GM23338 (cell line): ENCODE measurements at places on chromosomes 11 and 22.

DNA sequence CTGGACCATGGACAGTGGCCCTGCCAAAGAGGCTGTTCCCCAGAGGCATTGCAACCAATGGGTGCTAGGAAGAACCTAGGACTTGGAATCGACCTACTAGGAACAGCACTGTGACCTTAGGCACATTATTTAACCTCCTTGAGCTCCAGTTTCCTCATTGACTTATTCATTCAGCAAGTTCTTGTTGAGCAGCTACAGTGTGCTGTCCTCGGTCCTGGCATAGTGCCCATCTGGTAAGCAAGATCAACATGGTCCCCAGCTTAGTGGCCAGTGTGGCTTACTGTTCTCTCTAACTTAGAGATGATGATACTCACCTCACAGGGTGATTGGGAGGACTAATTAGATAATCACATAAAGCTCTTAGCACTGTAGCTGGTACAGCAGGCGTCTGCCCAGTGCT is 8.2 kb downstream of the ABCG4 start:
- no peak for DNase-seq

DNA sequence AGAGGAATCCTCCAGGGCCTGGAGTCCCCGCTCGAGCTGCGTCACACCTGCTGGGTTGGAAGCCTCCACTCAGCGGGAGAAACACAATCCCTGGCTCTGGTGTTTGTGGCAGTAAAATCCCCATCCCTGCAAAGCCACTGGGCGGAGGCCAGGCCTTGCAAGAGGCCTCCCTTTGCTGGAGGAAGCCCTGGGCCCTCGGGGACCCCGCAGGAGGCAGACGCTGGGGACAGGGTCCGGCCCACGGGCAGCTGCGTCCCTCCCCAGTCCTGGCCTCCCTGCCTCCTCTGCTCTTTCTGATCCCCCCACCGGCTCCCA is 194.7 kb downstream of the BRD1 start:
- no peak for DNase-seq

DNA sequence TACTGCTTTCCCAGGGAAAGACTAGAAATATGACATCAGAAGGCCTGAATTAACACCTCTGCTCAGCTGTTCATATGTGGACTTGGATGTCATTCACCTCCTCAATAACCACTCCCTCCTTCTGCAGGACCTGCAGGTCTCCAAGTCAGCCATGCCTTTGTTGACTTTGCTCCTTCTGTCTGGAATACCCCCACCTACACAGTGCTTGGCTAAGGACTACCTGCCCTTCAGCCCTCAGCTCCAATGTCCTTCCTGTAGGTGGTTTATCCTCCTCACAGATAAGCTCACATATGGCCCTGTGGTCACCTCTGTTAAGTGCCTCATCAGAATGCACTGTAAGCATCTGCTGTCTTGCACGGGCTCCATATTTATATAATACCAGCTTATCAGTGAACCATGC is 26.4 kb upstream of the FAT3 start:
- no peak for DNase-seq

GRCh38 chr22:50367778-50368500 is 24.8 kb downstream of the PPP6R2 start:
- peak; percentile 21 for DNase-seq

- DNase-seq = peak; percentile 90
Observed at GRCh38 chr11:36265793-36266628, 23.2 kb downstream of the COMMD9 start.

DNA sequence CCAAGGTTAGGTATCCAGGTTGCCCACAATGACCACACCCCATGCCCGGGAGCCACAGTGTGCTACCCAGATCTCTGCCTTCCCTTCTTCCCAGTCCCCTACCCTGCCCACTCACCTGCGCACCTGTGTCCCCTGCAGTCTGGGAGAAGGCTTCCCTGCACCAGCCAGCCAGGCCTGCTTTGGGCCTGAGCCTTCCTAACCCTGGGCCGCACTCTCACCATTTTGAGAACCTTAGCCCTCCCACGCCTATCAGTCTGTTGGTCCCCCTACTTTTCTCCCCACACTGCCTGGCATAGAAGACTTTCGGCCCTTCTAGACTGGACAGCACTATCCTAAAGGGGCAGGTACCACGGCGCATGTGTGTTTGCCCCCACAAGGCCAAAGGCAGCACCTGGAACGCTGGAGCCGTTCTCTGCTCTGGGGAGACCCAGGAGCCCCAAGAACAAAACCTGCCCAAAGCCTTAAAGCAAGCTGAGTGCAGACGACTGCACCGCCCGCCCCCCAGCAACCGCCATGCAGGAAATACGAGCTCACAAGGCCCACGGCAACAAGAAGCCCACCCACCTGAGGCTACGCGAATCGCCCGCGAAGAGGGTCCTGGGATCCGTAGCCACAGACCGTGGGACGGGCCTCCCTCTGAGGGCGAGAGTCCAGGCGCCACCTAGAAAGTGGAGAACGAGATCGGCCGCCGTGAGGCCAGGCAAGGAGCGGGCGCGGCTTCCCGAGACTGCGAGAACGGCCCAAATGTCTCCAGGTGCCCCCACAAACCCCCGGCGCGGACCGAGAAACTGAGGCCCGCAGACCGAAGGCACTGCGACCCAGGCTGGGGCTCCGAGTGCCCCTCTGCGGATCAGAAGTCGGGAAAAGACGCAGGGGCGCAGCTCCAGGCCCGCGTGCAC is 546 bp downstream of the GNB1L start:
- no peak for DNase-seq

GRCh38 chr11:100681064-100681502 is 6.0 kb upstream of the ARHGAP42 start:
- DNase-seq = peak; percentile 69

DNA sequence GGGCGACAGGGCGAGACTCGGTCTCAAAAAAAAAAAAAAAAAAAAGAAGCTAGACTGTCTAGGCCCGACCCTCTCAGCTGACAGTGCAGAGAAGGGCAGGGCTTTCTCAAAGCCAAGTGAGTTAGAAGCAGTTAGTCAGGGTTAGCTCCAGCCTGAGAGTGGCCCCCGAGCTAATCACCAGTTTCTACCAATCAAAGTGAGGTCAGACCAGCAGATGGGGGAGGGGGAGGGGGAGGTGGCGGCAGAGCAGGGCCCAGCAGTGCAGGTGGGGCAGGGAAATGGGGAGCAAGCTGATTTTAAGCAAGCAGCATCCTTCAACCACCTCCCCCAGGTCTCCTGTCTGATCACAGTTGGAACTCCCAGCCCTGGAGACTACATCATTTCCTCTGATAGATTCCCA is 55.3 kb upstream of the PRR5 start:
- DNase-seq = no peak

DNA sequence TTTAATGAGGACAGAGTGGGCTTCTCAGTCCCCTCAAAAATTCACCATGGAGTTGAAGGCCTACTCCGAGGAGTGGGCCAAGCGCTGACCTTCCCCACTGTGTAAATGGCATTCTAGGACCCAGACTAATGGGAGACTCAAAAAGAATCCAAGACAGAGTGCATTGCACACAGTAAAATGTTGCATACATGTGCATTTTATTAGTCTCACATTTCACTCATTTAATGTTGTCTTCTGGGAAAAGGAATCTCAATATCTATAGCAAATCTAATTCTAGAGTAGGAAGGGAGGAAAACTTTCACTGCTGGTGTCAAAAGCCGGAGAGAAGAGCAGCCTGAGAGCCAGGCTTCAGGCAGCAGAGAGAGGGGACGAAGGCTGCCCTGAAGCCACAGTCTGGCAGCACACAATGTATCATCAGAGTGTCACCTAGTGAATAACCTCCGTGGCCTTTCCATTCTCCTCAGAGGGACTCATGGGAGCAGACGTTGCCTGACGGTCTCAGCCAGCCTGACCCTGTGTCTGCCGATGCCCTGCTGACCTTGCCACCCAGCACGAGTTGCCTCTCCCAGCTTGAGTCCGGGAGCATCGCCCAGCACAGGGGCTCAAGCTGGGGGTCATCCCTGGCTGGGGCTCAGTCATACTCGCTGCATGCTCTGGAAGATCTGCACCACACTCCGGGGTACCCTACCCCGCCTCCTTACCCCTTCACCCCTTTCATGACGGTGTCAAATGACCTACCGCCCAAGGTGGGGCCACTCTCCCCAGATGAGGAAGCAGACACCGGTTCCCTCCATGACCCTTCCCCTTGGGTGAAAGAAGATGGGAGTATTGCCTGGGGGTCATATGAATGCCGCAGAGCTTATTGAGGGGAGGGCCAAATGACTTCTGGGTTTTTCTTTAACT is 12.9 kb upstream of the POU2AF3 start:
- DNase-seq = no peak

GRCh38 chr11:73854680-73855079 is 22.0 kb downstream of the COA4 start:
- DNase-seq = no peak

GRCh38 chr11:121268581-121268980 is 24.0 kb upstream of the SC5D start:
- DNase-seq = no peak

GRCh38 chr22:40329466-40329865 is 16.8 kb upstream of the ADSL start:
- DNase-seq = no peak

DNA sequence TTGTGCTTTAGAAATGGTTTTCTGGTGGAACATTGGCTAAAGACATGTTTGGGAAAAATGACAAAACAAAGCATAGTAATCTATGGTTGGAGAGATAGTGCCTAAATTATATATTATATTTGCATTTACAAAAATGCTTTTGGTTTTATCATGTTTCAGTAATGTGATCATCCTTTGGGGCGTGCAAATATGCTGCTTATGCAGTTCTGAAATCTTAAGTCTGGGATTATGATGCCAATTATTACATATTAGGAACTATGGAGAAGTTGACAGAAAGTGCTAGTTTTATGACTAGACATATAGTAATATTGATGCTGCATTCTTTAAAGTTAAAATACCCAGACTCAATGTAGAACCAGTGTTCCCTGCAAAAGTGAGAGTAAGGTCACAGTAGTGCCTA is 655.0 kb downstream of the METTL15 start:
- DNase-seq = no peak

DNA sequence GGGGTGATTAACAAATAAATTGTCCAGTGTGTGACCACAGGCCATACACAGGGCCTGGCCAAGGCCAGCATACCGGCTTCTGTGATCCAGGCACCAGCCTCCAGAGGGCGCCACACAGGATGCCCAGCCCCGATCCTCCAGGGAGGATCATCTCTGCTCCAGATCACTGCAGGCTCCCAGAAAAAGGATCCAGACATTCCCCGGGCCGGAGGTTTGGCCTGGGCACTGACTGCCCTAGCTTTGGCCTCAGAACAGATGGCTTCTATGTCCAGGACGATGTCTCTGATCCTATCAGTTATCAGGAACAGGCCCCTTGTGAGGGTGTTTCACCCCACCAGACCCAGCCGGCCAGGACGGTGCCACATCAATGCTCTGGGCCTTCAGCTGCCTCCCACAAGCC is 74.5 kb upstream of the LMO1 start:
- peak; percentile 74 for DNase-seq

DNA sequence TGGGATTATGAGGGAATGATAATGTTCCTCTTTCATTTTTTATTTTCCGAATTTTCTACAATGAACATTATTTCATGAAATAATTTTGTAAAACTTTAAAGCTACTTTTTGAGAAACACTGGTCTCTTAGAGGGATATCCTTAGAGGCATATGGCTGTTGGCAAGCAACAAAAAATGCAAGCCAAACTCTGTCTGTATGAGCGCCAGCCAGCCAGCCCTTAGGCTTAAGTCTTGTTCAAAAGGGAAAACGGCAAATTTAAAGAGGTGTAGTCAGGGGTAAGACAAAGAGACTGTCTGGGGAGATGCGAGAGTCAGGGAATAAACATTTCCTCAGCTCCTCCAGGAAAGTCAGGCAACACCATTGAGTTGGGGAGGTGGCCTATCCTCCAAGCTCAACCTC is 22.5 kb downstream of the ASCC2 start:
- no peak for DNase-seq

DNA sequence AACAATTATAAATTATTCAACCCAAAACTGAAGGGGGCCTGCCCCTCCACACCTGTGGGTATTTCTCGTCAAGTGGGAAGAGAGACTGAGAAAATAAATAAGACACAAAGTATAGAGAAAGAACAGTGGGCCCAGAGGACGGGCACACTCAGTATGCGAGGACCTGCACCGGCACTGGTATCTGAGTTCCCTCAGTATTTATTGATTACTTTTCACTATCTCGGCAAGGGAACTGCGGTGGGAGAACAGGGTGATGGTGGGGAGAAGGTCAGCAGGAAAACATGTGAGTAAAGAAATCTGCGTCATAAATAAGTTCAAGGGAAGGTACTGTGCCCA is 3.2 kb downstream of the C11orf54 start:
- no peak for DNase-seq

- DNase-seq = no peak
Observed at GRCh38 chr11:108364159-108364558, 103.2 kb downstream of the C11orf65 start.

DNA sequence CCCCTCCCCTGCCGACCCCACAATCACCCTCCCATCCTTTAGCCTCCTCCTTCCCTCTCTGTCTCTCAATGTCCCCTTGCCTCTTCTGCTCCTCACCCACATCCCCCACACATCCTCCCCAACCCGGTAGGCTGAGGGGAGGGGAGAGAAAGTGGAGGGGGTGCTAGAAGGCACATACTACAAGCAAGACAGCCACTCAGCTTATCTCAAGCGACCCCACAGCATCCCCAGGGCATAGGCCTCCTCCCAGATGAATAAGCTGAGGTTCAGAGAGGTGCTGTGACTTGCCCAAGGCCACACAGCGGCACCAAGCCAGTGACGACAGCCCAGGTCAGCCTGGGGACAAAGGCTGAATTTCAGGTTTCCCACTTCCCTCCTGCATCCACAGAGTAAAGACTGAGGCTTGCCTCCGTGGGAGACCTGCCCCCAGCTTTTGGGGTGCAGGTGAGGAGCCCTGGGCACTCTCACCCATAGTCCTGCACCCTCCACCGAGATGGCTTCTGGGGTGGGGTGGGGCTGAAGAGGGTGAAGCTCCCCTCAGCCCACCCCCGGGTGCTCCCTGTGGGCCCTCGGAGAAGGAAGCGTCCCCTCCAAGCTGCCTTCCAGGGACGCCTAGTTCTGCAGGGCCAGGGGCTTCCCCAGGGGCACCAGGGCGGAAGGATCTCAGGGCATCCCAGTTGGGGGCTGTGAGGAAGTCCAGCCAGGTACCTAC is 511 bp downstream of the RAC2 start:
- no peak for DNase-seq

DNA sequence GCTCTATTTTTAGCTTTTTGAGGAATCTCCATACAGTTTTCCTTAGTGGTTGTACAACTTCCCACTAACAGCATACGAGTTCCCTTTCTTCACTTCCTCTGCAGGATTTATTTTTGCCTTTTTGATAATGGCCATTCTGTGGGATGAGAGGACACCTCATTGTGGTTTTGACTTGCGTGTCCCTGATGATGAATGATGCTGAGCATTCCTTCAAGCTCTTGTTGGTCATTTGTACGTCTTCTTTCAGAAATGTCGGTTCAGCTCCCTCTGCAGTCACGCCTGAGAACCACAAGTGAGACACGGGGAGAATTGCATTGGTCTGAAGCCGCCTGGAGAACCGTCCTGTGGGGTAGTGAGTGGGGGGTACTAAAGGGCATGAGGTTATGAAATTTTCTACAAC is 2.0 kb upstream of the KRTAP5-10 start:
- peak; percentile 72 for DNase-seq

- DNase-seq = no peak
Observed at GRCh38 chr22:47290706-47291430, 528.4 kb downstream of the TBC1D22A start.

GRCh38 chr11:57499983-57500461 is 15.5 kb downstream of the SLC43A1 start:
- DNase-seq = no peak
